ENCODE measurements at places on chromosomes 16 and 17.
A peak's percentile ranks its signal among the peaks of the same experiment; 100 is the strongest.

GRCh38 chr16:53816211-53816836 lies 112.4 kb downstream of the FTO start:
- DNase-seq = no peak

DNA sequence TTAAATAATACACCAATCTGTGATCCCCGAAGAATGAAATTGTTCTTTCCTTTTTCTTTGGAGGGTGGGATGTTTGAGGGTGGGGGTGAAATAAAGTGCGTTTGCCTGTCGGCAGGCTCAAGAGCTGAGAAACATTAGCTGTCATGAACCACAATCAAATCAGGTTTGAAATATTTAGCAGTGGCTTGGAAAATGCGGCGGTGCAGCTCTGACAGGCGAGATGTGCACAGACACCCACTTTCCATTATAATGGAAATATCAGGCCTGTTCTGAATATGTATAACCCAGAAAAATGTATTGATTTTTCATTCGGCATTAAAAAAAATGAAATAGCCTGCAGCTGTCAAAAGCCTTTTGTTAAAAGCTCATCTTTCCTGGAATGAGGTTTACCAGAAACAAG lies 212.8 kb downstream of the ZFHX3 start:
- DNase-seq = no peak

DNA sequence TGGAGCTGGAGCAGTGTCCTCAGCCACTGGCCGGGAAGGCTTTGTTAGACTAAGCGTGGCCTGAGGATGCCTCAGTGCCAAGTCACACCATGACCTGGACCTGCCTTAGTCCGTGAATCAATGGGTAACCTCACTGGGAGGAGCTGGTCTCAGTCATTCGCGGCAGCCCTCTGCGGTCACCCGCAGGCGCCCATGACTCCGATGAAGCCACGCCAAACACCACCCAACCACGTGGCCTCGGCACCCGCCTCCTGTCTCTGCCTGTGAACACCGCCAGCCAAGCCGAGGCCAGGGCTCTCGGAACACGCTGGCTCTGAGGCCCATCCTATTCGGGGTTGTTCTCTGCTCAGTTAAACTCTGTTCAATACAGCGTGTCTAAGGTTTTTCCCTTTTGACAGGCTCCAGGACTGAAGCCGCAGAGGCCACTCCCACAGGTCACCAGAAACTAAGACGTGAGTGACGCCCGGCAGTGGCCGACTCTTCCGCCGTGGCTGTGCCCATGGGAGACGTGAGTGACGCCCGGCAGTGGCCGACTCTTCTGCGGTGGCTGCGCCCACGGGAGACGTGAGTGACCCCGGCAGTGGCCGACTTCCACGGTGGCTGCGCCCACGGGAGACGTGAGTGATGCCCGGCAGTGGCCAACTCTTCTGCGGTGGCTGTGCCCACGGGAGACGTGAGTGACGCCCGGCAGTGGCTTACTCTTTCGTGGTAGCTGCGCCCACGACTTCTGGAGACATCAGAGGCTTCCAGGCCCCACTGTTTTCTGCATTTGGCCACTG lies 16.8 kb upstream of the PABPN1L start:
- DNase-seq = no peak

DNA sequence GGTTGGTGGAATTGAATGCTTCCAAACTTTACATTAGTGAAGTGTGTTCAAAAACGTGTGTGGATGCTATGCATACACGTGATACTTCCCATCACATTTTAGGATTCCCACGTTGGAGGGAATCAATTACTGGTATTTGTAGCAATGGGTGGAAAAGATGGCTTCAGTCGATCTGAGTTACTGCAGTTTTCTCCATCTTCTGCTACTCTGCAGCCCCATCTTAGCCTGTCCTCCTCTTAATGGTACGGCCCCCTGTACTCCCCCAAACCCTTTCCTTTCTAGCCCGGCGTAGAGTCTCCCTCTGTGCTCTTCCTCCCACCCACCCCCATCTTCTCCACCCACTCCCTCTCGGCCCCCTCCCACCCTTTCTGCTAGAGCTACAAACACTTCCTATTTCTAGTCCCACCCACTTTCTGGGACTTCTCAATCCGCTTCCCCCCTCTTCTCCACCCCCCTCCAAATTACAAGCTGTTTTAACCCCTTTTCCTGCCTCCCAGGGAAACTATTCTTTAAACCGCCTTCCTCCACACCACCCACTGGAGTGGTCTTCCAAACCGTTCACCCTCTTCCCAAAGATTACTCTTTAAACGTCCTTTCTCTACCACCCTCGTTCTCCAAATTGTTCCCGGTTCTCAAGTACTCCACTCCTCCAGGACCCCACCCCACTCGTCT lies 1.1 kb downstream of the CHTF8 start:
- DNase-seq = no peak

GRCh38 chr17:77842528-77843147 lies 115.9 kb upstream of the TNRC6C start:
- no peak for DNase-seq

- DNase-seq = no peak
These were observed 275.8 kb upstream of the MAF start for GRCh38 chr16:79876332-79876730.

- no peak for DNase-seq
These were observed 88.4 kb downstream of the ABCC12 start for GRCh38 chr16:48067388-48067787.

GRCh38 chr17:72978593-72979218 lies 113.8 kb downstream of the SLC39A11 start:
- DNase-seq = no peak

DNA sequence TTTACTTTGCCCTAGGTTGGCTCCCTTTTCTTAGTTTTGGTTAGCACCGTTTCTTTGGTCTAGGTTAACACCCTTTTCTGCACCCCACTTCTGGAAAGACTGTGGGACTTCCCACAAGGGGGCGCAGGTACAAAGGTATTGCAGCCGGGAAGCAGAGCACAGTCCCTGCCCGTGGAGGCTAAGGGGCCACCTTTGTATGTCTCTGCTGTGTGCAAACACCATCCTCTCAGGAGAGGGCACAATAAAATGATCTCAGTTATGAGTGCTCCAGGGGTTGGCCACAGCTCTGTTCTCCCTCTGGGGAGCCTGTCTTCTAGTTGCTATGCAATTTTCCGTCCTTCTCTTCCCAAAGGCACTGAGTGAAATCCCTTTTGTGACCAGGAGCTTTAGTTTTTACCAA lies 28.4 kb upstream of the TMC5 start:
- peak; percentile 80 for DNase-seq

- DNase-seq = no peak
These were observed 41.1 kb upstream of the IL34 start for GRCh38 chr16:70605283-70605657.

GRCh38 chr17:37392024-37392590 lies 14.5 kb downstream of the ACACA start:
- no peak for DNase-seq

DNA sequence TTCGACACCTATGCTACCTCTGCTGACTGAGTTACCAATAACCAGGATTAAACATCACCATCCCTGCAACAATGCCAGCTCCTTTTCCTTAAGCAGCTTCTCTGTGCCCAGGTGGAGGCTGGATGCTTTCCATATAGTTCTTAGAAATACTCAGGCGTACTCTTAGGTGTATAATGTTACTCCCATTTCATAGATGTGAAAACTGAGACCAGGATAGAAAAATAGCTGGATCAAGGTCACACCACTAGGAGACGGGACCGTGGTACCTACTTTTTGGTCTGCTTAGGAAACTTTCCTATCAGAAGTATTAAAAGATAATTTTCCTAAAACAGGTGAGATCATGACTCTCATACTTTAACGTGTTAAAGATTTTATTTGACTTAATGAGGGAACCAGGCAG lies 141.7 kb upstream of the RPL38 start:
- DNase-seq = no peak

DNA sequence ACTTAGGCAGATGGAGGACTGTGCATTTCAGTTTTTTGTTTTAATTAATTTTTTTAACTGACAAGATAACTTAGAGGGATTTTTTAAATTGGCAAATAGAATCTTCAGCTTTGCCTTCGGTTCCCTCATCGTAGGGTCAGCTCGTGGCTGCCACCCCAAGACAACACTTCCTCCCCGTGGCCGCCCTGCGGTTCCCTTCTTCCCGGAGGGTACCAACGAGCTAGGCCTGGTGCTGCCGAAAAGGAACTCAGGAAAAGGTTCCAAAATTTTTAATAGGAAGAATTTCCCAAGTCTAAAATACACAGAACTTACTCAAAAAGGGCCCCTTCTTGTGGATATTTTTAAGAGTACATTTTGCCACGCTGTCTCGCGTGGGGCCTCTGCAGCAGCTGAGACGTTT lies 210.4 kb upstream of the CHMP6 start:
- DNase-seq = no peak

GRCh38 chr17:41935641-41936040 lies 5.2 kb downstream of the ODAD4 start:
- DNase-seq = no peak

GRCh38 chr17:79543531-79543930 lies 67.3 kb downstream of the RBFOX3 start:
- DNase-seq = no peak

GRCh38 chr17:15265131-15265530 lies at the start of gene PMP22:
TSS of gene PMP22 (minus strand) at chr17:15265326. CDS start at chr17:15260727, 4,599 bp downstream.
- no peak for DNase-seq

- DNase-seq = no peak
These were observed 16.5 kb downstream of the CDIP1 start for GRCh38 chr16:4522051-4522581.

GRCh38 chr16:65054457-65054856 lies 67.4 kb downstream of the CDH11 start:
- no peak for DNase-seq

DNA sequence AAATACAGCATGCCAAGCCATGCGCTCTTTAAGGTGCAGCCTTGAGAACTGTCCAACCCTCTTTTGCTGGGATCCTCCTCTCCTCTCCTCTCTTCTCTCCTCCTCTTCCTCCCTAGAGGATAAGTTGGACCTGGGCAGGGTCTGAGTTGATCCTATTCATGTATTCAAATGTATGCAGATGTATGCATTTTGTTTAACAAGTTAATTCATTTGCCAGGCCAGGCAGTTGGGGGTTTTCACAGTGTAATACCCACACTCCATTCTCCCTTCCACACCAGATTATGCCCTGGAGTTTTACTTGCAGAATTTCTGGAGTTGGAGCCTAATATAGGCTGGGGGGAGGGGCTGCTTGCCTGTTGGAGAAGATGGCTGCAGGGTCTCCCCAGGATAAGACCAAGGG lies 226.2 kb upstream of the SDK2 start:
- no peak for DNase-seq

DNA sequence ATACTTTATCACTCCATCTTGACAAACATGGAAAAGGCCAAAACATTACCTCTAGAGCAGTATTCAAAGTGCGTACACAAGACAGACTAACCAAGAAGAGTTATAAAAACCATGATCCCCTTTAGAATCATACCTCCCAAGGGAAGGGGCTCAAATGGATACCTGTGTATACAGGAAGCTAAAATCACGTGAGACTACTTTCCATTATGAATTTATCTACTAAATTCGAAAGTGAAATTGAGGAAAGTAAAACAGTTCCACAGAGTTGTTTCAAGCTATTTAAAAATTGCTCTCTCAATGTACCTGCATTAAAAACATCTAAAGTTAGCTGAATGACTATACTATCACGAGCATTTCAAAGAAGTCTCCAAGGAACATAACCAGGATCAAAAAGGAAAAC lies 32.7 kb downstream of the AP1G1 start:
- no peak for DNase-seq

DNA sequence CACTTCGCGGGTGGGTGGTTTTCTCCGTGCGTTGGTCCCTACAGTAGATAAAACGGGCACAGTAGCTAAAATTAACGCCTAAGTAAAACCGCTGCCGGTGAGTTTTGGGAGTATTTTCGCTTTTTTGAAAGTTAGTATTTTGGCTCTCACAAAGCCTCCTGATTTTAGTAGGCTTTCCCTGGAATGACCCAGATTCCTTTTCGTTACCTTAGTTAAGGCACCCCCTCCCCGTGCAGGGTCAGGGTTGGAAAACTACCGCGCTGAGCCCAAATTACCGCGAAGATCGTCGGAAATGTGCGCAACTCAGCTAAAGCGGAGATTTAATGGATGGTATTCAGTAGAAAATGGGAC lies 28.3 kb upstream of the ST6GALNAC1 start:
- no peak for DNase-seq

GRCh38 chr17:57412520-57413096 lies 156.3 kb downstream of the MSI2 start:
- DNase-seq = no peak

GRCh38 chr16:19066988-19067348 lies 446 bp upstream of the COQ7 start:
- DNase-seq = no peak

GRCh38 chr16:79805621-79806020 lies 205.1 kb upstream of the MAF start:
- no peak for DNase-seq

- DNase-seq = no peak
These were observed 17.4 kb downstream of the ADGRG1 start for GRCh38 chr16:57645691-57646387.

DNA sequence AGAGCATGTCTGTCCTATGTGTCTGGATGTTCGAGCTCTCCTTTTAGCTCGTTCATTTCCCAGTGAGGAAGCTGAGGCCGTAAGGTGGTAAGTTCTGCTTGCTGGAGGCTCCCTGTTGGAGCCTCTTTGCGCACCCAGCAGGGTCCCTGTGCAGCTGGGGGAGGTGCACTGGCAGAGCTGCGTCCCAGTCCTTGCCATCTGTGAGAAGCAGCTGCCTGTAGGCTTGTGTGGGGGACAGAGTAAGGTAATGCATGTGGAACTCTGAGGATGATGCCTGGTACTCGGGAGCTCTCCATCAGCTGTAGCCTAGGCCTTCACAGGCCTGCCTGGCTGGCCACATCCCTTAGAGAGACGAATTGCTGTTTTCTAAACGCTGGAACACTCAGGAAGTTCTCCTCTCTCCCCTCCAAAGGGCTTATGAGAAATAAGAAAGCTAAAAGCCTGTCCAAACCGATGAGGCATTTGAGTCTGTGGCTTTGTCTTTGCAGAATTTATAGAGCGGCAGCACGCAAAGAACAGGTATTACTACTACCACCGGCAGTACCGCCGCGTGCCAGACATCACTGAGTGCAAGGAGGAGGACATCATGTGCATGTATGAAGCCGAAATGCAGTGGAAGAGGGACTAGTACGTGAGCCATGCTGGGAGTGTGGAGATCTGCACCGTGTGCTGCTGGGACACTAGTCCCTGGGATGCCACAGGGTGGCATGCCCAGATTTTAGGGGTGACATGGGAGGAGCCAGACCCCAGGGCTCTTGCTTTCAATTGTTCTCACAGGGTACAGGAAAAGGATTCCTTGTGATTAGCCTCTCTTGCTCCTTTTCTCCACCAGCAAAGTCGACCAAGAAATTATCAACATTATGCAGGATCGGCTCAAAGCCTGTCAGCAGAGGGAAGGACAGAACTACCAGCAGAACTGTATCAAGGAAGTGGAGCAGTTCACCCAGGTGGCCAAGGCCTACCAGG lies 1.6 kb downstream of the NDUFB10 start:
- DNase-seq = no peak

GRCh38 chr17:12402963-12403622 lies 262.6 kb upstream of the MYOCD start:
- no peak for DNase-seq

DNA sequence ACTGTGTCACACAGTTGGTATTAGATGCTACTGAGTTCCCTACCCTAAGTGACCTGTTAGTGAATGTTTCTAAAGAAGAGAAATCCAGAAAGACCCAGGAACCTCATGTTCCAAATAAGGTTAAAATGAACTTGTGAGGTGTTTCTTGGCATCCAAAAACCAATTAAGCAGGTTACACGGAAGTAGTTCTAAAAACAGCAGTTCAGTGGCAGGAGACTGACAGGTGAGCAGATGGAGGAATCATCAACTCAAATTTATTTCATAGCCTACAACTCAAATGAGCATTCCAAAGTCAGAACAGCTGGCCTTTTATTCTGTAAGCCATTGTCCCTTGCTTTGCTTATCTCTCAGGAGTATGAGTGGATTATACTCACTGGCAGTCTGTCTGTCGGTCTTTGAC lies 188.3 kb downstream of the IRX3 start:
- no peak for DNase-seq

Measured in prostate gland (tissue), 2 donors.